ENCODE measurements at places on chromosomes 5 and 9.

DNA sequence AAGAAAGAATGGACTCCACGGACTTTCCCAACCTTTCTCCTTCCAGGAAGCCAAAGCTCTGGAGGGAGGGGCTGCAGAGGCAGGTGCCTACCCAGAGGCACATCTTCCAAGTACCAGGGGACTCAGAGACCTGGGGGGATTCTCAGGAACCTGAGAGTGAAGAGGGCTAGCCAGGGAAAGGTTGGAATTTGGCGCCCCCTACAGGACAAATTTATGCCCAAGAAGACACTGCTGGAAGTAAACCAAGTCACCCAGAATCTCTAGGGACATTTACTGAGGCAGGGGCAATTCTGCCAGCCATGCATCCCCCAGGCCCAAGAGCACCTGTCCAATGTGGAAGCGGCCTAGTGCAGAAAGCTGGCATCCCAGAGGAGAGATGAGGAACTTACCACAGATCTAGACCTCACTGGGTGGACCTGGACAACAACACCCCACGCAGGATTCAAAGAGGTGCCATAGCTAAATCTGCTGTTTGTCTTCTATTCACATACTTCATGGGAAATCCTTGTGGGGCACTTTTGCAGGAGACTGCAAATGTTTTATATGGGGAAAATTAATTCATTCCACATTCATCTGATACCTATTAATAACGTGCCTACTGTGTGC, 25.9 kb upstream of the IDNK start:
- DNase-seq = no peak

- DNase-seq = no peak
Observed at GRCh38 chr5:72203251-72203845, 96.1 kb downstream of the MAP1B start.

DNA sequence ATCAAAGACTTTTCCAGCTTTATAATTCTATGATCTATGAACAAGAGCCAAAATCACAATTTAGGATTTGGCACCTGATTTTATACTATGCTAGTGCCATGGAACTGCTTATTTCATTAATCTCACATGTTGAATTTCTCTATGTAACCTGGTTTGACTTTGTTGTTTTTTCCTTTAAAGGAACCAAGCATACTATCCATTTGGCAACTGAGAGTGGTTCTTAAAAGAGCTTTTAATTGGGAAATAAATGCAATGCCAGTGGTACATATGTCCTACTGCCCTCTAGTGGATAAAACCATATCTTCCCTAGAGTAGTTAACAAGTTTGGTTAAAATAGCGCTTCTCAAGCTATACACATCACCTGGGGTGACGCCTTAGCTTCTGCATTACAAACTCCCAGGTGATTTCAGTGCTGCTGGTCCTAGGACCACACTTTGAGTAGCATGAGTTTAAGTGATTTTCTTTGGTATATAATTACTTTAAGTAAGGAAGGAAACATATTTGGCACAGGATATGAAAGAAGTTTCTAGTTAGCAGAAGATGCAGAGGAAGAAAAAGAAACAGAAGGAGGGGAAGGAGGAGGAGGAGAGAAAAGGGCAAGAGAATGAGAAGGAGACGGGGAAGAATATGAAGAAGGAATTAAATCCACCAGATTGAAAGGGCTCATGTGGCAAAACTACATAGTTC, 56.8 kb downstream of the FGF10 start:
- no peak for DNase-seq

DNA sequence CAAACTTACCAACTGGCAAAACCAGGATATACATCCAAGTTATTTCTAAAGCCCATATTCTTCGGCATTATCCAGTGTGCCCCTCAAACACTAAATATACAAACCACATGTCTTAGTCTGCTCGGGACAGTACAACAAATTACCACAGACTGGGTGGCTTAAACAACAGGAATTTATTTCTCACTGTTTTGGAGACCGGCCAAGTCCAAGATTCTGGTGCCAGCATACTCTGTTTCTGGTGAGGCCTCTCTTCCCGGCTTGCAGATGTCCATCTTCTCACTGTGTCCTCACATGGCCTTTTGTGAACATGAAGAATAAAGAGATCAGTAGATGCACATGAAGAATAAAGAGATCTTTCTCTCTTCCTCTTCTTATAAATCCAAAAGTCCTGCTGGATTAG, 12.9 kb upstream of the SLCO6A1 start:
- no peak for DNase-seq

GRCh38 chr9:133351908-133352634, 4.1 kb downstream of the RPL7A start:
- no peak for DNase-seq

GRCh38 chr5:133480866-133481265, 131.5 kb downstream of the FSTL4 start:
- DNase-seq = no peak

GRCh38 chr9:128335161-128335560, 5.2 kb upstream of the SLC27A4 start:
- no peak for DNase-seq

- DNase-seq = no peak
Observed at GRCh38 chr5:177508837-177509236, 789 bp downstream of the DOK3 start.

GRCh38 chr5:145965804-145966203, 29.4 kb downstream of the SH3RF2 start:
- DNase-seq = no peak
